ENCODE measurements at places on chromosomes 1 and 21. TPM values are rescaled to one million over a fixed set of nuclear protein-coding genes. Genes with fewer than 3 reads are reported as not detected.

GJA5 gene
- 6.0 TPM for total RNA-seq

TSPEAR gene
- 0.16 TPM for total RNA-seq

SMPDL3B gene
- 19.6 TPM for total RNA-seq

GPR3 gene
- 0.32 TPM for total RNA-seq

SLAMF1 gene
- 1.2 TPM for total RNA-seq

OR2G6 gene
- not detected for total RNA-seq

ARHGAP30 gene
- 0.52 TPM for total RNA-seq

RGS13 gene
- 4.4 TPM for total RNA-seq

CIART gene
- 1.8 TPM for total RNA-seq

IL19 gene
- total RNA-seq = 0.28 TPM

ADGRL2 gene
- total RNA-seq = 139 TPM

ST6GALNAC3 gene
- total RNA-seq = 40.5 TPM

SAMSN1 gene
- total RNA-seq = 1.2 TPM

ASCL5 gene
- not detected for total RNA-seq

LCA5L gene
- 0.72 TPM for total RNA-seq

LIX1L gene
- total RNA-seq = 14.0 TPM

TMEM69 gene
- total RNA-seq = 33.5 TPM

CD58 gene
- total RNA-seq = 14.4 TPM

CTSE gene
- 66.4 TPM for total RNA-seq

PRPF38B gene
- 26.1 TPM for total RNA-seq

FCGR3B gene
- not detected for total RNA-seq

TTC24 gene
- not detected for total RNA-seq

FAM177B gene
- 0.40 TPM for total RNA-seq

OR2L2 gene
- total RNA-seq = not detected

EXTL1 gene
- 0.17 TPM for total RNA-seq

PCP4L1 gene
- 2.6 TPM for total RNA-seq

LCE1F gene
- total RNA-seq = not detected

ERRFI1 gene
- 163 TPM for total RNA-seq

KCNC4 gene
- total RNA-seq = 2.1 TPM

IL10 gene
- total RNA-seq = not detected

BRDT gene
- not detected for total RNA-seq

PRAMEF17 gene
- total RNA-seq = not detected

AKR7A3 gene
- total RNA-seq = 1.2 TPM

C2CD4D gene
- 0.72 TPM for total RNA-seq

BCL2L15 gene
- 0.80 TPM for total RNA-seq

DIRAS3 gene
- total RNA-seq = 1.9 TPM

DVL1 gene
- 58.0 TPM for total RNA-seq

SPRR3 gene
- total RNA-seq = not detected

UBE2U gene
- total RNA-seq = not detected

ARTN gene
- not detected for total RNA-seq

DMRTB1 gene
- not detected for total RNA-seq

OR6K3 gene
- not detected for total RNA-seq

VCAM1 gene
- 82.8 TPM for total RNA-seq

LGR6 gene
- 0.32 TPM for total RNA-seq

CFHR1 gene
- 58.2 TPM for total RNA-seq

VANGL2 gene
- 9.7 TPM for total RNA-seq

ZNF672 gene
- total RNA-seq = 23.6 TPM

CCDC17 gene
- total RNA-seq = 1.3 TPM

IRF6 gene
- total RNA-seq = 35.3 TPM

HMCN1 gene
- 14.2 TPM for total RNA-seq

CROCC gene
- 22.2 TPM for total RNA-seq

LIN9 gene
- total RNA-seq = 5.7 TPM

GBP4 gene
- 3.9 TPM for total RNA-seq

NPR1 gene
- total RNA-seq = 2.8 TPM

RHBG gene
- total RNA-seq = 3.3 TPM

ANKRD65 gene
- total RNA-seq = 6.5 TPM
